HTR-8/SVneo (cell line): ENCODE measurements at places on chromosomes 2 and 18.
A peak's percentile ranks its signal among the peaks of the same experiment; 100 is the strongest.

GRCh38 chr2:160666154-160667060, 172.8 kb upstream of the RBMS1 start:
- peak; percentile 74 for DNase-seq

DNA sequence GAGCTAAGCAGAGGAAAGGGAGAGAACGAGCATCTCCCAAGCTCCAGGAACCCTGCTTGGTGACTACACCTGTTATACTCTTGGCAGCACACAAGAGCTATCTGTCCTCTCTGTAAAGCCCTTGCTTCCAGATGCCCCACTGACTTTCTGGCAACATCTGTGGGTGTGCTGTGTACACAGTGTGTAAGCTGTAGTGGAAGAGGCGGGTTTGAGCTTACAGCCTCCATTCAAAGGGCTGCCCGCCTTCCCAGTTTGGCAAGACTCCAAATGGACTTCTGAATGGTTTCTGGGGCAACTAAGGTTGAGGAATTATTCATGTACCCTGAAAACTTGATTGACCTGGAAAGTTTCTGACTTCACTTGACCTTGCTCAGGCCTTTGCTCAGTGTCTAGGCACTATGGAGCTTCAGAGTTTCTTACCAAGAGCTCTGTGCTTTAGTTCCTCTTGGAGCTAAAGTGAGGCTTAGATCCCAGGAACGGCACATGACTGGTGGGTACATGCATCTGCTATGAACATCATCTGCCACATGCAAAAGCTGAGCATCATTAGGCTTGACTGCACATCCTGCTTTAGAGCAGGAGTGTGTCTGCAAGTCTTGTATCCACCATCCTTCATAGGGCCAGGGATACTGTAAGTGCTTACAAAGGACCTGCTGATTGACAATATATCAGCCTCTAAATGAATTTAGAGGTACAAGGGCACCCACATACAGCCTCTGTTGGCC, 290.9 kb upstream of the SIX2 start:
- no peak for DNase-seq

- DNase-seq: no peak
These were observed 48.3 kb upstream of the ASB1 start for GRCh38 chr2:238378230-238379095.

DNA sequence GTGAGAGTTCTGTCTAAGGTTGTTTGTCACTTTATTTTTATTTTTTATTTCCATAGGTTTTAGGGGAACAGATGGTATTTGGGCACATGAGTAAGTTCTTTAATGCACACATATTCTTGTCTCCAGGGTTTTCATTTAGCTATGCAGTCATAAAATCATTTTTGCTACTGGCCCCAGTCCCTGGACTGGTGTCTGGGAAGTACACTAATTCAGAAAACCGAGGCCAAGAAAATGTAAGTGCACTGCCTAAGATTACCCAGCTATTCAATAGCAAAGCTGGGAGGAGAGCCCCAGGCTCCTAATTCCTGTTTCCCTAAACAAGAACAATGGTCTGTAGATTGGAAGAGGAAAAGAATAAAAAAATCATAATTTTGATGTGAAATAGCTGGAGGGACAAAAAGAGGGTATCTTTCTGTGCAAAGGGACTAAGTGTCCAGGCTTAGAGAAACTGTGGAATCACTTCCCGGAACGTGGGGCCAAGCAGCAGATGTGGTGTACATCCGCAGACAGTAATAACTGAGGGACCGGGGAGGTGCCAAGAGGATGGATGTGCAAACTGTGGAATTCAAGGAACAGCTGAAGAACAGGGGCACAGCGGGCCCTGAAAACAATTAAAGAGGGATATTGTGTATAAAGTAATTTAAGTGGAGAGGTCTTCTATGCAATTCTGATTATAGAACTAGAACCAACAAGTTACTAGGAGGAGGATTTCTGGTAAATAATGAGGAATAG, 236.3 kb downstream of the ACKR3 start:
- no peak for DNase-seq

DNA sequence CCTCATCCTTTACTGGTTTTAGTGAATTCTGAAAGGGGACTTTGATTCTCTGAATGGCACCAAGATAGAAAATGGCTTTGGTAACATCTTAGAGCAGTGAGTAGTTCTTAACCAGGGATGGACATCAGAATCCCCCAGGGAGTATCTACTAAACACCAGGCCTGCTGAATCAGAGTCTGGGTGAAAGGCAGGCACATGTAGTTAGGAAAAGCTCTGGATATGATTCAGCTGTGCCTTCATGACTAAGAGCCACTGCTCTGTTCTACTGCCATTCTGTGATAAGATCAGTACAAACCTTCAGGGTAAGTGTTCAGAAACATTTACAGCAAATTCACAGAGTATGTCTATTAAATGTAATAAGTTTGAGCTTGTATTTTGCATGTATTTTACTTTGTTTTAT, 46.2 kb upstream of the B3GNT2 start:
- peak; percentile 51 for DNase-seq

DNA sequence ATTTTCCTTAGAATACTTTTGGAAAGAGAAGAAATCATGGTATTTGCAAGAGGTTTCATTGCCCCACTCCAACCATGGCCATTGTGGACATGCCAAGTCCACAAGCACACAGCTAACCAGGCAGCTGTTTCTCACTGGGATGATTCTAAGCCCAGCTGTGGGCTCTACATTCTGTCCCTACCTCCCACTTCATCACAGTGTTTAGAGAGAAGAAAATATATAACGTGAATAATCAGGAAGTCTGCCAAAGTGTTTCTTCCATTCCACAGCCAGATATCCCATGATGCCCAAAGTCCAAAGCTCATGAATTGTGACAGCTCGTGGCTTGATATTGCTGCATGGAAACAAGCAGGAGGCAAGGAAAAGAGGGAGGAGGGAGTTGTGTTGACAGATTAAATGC, 433.7 kb upstream of the GYPC start:
- DNase-seq: no peak

DNA sequence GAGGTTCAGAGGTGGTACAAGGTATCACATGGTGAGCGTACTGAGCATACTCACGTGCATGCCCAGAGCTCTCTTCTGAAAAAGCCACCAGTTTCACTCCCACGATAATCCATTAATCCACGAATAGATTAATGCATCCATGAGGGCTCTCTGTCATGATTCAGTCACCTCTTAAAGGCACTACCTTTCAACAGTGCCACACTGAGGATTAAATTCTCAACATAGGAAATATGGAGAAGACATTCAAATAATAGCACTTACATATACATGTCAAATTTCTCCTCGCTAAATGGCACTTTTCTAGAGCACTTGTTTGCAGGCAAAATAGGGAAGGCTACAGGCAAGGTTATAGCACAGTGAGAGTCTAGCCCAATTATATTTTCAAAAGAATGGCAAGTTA, 825.9 kb downstream of the TRIB2 start:
- no peak for DNase-seq

GRCh38 chr18:54147439-54147838, 77.0 kb downstream of the MBD2 start:
- DNase-seq: no peak

DNA sequence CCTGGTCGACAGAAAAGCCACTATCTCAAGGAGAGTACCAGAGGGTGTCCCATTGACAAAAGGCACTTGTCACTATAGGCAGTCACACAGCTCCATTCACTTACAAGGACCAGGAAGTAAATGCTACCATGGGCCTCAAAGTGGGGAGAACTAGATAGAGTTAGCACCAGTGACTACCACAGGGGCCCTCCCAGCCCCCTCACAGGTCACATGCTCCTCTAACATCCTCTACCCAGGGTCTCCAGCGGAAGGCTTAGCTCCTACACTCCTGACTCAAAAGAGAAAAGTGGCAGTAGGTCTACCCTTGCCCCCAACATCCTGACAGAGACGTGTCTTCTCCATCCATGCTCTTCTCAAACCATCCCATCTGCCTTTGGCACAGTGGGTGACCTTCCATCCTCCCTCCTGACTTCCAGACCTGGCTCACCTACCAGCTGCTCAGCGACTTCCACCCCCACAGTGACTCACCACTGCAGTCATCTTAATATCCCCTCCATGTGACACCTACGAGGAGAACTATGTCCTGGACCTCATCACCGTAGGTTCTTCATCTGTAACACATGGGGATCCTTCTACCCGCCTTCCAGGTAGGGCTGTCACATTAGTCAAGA, 5.6 kb upstream of the DNMT3A start:
- DNase-seq: peak; percentile 53

GRCh38 chr18:75745147-75745546, 317.6 kb upstream of the SMIM21 start:
- no peak for DNase-seq

- DNase-seq: no peak
These were observed 14.1 kb upstream of the MEX3C start for GRCh38 chr18:51211552-51211951.

- no peak for DNase-seq
These were observed 114.3 kb upstream of the ARL4C start for GRCh38 chr2:234611209-234611608.

DNA sequence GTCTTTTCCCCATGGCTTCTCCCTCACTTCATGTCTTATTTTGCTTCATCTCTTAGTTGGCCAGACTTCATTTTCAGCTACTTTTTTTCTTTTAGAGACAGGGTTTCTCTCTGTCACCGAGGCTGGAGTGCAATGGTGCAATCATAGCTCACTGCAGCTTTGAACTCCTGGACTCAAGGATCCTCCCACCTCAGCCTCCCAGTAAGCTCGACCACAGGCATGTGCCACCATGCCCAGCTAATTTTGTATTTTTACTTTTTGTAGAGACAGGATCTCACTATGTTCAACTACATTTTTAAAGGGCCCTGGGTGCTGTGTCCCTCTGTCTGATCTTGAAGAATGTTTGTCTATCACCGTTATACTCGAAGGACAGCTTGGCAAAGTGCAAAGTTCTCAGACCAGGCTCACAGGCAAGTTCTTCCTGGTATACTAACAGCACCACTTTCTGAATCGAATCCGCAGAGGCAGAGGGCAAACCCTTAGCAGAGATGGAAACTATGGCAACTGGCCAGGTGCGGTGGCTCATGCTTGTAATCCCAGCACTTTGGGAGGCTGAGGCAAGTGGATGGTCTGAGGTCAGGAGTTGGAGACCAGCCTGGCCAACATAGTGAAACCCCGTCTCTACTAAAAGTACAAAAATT, 60.9 kb downstream of the SOWAHC start:
- DNase-seq: no peak

GRCh38 chr2:32399221-32399620, 42.4 kb downstream of the BIRC6 start:
- DNase-seq: no peak

GRCh38 chr2:170814533-170815230, 2.0 kb upstream of the GAD1 start:
- no peak for DNase-seq

DNA sequence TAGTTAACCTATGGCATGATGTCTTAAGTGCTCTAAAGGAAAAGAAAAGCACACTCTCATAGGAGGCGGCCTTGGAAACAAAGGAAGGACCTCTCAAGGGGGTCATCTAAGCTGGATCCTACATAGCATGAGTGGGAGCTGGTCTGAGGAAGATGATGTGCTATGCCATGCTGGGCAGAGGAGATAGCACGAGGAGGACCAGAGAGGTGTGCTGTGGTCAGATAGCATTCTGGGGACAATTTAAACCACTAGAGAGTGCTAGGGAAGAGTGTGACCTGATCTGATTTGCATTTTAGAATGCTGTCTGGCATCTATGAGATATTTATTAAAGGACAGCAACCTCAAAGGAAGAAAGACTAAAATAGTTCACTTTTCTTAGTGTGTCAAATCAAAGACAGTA, 910.1 kb upstream of the CELF4 start:
- no peak for DNase-seq

DNA sequence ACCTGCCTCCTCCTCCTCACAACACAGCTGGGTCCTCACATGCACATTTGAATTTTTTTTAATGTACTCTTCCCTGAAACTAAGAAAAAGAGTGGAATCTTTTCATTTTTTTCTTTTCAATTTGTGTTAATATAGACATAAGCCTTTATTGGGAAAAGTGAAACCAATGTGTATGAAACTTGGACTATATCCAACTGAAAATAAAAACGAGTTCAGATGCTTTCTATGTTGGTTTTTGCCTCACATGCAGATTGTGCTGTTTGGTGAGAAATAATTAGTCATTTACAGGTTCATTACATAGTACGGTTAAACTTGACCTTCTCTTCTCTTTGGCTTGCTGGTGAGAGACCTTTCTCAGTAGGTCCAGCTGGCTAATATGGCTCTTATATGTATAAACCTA, 515.2 kb upstream of the FANCL start:
- DNase-seq: no peak

- DNase-seq: no peak
These were observed 7.3 kb downstream of the DES start for GRCh38 chr2:219425238-219426067.

DNA sequence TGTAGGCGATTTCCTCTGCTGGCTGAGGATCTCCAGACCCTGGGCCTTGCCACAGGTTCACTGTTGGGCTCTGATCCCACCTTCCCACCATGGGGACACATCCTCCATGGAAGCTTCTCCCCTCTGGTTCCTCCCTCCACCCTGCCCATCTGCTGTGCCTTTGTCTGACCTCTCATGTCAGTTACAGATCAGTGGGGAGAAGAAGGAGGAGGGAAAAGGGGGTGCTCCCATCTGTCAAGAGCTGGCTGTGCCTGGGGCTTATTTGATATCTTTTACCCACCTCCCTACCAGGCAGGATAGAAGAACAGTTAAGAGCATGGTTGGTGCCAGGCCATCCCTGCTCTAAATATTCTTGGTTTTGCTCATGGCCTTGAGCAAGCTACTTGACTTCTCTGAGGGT, 12.3 kb upstream of the DNAJB2 start:
- no peak for DNase-seq

DNA sequence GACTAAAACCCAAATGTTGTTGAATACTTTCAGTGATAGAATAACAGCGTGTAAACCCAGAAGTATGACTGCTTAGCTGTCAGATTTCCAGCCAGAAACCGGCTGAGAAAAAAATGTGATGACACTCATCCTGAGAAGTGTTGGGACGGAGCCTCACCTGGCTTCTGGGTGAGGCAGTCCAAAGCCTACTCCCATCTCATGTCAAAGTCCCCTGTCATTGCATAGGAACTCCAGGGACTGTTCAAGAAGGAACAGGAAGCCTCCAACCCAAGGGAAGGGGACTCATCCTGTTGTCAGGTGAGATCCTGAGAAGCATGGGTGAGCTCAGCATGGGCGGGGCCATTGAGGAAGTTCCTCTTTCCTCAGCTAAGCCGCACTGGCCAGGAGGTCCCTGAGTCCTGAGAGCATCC, 11.3 kb upstream of the CHRNA1 start:
- no peak for DNase-seq

- no peak for DNase-seq
These were observed 1.2 kb downstream of the NEU2 start for GRCh38 chr2:233033672-233034071.

- DNase-seq: no peak
These were observed 15.8 kb downstream of the INPP5D start for GRCh38 chr2:233075966-233076339.
